ENCODE measurements at places on chromosomes 3 and 15.
A peak's percentile ranks its signal among the peaks of the same experiment; 100 is the strongest.

- DNase-seq = no peak
Observed at GRCh38 chr3:126118591-126118990, 34.7 kb upstream of the SLC41A3 start.

DNA sequence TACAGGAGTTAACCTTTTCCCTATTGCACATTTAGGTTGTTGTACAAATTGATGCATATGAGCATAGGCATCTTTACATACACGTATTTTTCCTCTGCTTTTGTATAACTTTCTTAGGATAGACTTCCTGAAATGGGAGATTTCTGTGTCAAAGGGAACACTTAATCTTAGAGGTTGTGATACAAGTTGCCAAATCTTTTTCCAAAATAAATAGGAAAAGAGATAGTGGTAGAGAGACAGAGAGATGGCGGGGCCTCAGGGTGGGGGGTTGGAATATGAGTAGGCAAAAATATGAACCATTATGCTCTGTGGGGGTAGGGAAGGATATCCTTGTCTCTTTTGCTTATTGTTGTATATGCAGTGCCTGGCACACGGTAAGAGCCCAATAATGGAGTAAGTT is 70.7 kb upstream of the UBE2E1 start:
- DNase-seq = no peak

- DNase-seq = no peak
Observed at GRCh38 chr3:18295171-18295920, 129.8 kb downstream of the SATB1 start.

- DNase-seq = no peak
Observed at GRCh38 chr3:61956236-61956635, 394.9 kb downstream of the PTPRG start.

- DNase-seq = peak; percentile 73
Observed at GRCh38 chr3:128153156-128154041, at the start of gene EEFSEC. TSS of gene EEFSEC (plus strand) at chr3:128153481. CDS start at chr3:128153508, 27 bp downstream.

- no peak for DNase-seq
Observed at GRCh38 chr15:36117296-36117787, 462.1 kb upstream of the CDIN1 start.

GRCh38 chr15:100061944-100062343 is 279.8 kb downstream of the ADAMTS17 start:
- DNase-seq = no peak

GRCh38 chr15:66735909-66736305 is 33.9 kb downstream of the SMAD6 start:
- no peak for DNase-seq

DNA sequence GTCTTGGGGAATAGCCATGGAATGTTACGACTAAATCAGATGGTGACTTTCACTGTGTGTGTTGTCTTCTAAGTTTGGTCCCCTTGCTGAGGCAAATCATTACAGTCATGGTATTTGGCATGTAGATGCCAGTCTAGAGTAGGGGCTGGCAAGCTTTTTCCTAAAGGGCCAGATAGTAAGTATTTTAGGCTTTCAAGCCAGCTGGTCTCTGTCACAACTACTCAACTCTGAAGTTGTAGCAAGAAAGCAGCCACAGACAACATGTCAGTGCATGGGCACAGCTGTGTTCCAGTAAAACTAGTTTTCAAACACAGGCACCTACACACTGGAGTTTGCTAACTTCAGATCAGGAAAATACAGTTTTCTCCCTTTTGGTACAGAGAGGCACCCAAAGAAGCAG is 39.3 kb downstream of the CCR3 start:
- no peak for DNase-seq

DNA sequence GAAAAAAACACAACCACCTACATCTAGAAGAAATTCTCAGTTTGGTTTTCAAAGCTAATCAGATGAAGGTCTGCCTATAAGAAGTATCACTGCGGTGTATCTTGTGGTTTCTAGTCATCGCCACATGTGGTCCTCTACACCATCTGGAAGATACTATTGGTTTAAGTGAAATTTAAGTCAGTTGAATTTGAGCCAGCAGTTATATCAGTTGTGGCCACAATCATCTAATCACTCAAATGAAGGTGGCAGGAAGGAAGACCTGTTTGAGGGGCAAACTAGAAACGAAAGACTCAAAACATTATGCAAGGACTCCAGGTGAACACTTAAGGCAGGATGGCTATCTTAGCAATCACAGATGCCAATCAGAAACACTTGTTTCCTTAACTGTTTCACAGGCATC is 48.7 kb downstream of the ETV5 start:
- no peak for DNase-seq

DNA sequence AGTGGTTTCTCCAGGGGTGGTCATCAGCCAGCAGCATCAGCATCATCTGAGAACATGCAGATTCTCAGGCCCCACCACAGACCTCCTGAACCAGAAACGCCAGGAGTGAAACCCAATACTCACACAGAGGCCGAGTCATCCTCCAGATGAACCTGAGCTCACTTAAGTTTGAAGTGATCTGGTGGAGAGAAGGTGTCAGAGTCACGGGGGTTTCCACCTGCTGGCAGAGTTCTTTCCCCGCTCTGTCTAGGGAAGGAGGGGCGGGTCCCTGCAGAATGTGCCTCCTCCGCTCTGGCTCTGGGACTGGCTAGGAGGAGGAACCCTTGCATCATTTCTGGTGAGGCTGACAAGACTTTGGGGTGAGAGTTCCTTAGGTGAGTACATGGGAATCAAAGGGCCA is 13.3 kb upstream of the KIF23 start:
- DNase-seq = no peak

DNA sequence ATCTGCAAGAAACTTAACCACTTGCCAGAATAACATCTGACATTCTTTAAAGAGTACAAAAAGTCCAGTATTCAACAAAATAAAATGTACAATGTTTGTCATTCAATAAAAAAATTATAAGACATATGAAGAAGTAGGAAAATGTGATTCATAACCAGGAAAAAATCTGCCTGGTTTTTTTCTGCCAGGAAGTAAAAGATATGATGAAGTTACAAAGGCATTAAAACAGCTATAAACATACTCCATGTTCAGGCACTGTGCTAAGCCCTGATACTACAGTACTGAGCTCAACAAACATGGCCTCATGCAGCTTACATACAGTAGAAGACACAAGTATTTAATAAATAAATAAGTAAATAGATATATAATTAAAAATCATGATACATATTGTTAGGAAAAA is 178.4 kb upstream of the STT3B start:
- DNase-seq = no peak

GRCh38 chr3:21835264-21835663 is 84.3 kb upstream of the ZNF385D start:
- no peak for DNase-seq

DNA sequence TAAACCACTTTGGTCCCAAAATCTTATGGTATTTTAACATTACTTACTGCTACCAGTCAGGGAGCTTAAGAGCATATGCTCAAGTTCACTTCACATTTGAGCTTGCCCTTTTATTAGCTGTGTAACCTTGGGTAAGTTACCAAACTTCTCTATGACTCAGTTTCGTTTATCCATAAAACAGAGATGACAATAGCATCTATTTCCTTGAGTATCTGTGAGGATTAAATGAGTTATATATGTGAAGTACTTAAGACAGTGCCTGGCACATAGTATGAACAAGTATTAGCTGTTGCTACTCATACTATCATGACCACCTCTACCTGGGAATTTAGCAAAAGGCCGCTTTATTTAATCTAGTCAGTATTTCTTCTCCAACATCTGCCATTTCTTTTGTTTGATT is 5.9 kb downstream of the ATOSA start:
- no peak for DNase-seq

GRCh38 chr15:69535101-69535638 is 82.6 kb downstream of the RPLP1 start:
- no peak for DNase-seq

GRCh38 chr15:68464448-68465090 is 32.6 kb upstream of the ITGA11 start:
- no peak for DNase-seq

- DNase-seq = no peak
Observed at GRCh38 chr15:34584330-34584668, 848 bp upstream of the GOLGA8B start.

GRCh38 chr15:31306426-31307269 is 20.0 kb upstream of the KLF13 start:
- DNase-seq = no peak

- no peak for DNase-seq
Observed at GRCh38 chr3:108315767-108316301, 19.5 kb downstream of the HHLA2 start.

- peak; percentile 5 for DNase-seq
Observed at GRCh38 chr3:47283591-47284364, 1.0 kb downstream of the KLHL18 start.

- DNase-seq = no peak
Observed at GRCh38 chr15:80531796-80532195, 127.6 kb downstream of the ARNT2 start.

DNA sequence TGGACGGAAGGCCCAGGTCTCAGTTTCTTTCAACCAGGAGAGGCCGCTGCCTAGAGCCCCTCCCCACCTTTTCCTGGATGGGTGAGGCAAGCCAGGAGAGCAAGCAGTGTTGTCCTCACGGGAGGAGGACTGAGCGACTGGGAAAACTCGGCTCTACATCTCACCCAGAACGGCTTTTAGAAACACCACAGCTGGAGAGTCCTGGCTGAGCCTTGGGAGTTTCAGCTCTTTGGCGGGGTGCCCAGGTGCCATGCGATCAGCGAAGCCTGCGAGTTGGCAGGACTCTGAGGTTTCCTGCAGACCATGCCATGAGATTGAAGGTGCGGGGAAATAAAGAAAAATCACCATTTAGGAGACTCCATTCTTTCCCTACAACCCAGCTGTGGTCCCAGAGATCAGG is 26.0 kb downstream of the PPCDC start:
- DNase-seq = no peak

DNA sequence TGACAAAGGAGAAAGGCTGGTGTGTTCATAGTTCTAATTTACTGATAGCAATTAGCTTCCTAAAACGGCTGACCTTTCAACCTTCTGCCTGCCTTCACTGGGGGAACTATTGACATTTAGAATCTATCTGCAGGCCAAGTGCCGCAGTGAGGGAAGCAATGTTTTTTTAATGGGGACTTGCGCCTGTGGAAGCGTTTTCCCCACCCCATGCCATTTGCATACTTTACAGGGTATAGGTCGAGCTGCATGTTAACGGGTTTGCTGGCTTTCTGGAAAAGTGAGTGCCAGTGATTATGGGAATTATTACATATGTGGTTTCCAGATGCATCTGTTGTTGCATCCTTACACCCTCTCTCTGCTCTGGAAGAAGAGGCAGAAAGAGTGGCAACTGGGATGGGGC is 180.1 kb downstream of the RAB11A start:
- no peak for DNase-seq

DNA sequence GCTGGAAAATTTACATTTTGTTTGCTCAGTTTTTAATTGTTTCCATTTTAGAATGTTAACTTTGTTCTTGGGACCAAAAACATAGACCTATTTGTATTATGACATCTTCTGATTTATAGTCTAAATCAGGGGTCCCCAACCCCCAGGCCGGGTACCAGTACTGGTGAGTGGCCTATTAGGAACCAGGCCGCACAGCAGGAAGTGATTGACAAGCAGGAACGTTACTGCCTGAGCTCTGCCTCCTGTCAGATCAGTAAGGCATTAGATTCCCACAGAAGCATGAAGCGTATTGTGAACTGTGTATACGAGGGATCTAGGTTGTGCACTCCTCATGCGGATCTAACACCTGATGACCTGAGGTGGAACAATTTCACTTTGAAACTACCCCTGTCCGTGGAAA is 51.9 kb downstream of the GHSR start:
- DNase-seq = no peak

- DNase-seq = no peak
Observed at GRCh38 chr3:186458306-186459107, 85.7 kb downstream of the CRYGS start.

GRCh38 chr3:137201066-137201465 is 243.3 kb downstream of the IL20RB start:
- no peak for DNase-seq

DNA sequence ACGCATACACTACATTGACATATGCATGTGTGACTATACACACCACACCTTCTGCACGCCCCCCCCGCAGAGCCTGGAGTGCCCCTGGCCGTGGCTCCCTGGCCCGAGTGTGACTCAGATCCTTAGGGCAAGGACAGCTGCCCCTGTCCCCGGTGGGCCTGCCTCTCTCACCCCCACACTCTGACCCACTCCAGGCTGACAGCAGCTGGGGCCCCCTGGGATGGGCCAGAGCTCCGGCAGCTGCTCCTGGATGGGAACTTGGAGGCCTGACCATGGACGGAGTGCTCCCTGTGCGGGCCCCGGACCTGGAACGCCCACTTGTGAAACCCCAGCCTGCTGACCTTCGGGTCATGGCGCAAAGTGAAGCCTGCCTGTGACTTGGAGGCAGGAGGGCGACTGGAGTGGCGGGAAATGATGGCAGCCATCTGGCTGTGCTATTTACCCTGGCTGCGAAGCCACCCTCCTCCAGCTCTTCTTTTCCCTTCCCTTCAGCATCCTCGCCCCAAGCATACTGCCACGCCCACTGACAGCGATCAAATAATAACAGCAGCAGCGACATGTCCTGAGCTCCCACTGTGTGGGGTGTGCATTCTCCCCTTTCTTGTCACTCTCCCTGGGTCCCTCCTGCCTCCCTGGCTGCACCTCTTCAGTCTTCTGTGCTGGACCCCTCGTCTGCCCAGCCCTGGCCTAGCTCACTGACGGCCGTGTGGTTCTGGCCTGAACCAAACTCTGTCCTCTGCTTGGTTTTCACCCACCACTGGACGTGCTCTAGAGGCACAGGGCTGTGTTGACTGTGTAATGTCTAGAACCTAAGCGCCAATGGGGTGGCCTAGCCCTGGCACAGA is 90.7 kb upstream of the MEF2A start:
- DNase-seq = no peak

DNA sequence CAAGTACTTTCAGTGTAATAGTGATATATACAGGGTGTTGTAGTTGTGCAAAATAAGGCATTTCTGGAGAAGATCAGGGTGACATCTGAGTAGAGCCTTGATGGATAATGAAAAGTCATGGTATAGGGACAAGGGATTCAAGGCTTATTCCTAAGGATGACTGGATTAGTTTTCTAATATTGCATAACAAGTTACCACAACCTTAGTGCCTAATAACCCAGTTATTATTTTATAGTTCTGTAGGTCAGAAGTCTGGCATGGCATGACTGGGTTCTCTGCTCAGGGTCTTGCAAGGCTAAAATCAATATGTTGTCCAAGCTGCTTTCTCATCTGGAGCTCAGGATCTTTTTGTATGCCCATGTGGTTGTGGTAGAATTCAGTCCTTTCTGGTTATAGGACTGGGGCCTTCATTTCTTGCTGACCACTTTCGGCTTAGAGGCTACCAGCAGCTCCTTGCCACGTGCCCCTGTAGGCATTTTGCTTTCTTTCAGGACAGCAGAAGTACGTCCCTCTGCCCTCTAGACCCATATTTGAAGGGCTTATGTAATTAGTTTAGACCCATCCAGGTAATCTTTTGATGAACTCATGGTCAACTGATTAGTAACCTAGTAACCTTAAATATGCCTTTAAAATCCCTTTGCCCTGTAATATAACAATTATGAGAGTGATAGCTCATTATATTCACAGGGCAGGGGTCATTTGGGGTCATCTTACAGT is 73.2 kb upstream of the LRRFIP2 start:
- DNase-seq = no peak

- no peak for DNase-seq
Observed at GRCh38 chr3:159458982-159459381, 529.7 kb upstream of the IL12A start.
